Amniotic stem cell (primary cell): ENCODE measurements at places on chromosomes 1 and 21.

- DNase-seq, result no peak
These were observed 148.0 kb downstream of the TSEN15 start for GRCh38 chr1:184199438-184200085.

DNA sequence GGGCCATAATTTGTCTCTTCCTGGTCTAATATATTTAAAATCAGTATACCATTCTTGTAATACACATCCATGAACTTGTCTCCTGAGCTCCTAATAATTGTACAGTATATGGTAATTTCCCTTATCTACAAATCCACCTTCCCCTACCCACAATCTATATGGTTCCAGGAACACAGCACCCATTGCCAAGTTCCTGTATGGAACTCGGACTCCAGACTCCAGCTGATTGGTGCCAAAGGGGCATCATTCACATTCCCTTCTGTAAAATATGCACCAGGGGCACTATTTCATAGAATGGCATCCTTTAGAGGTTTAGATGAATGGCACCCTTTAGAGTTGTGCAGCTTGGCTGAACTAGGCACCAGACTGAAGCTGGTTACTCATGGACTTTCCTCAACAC is 58.8 kb upstream of the ZSWIM5 start:
- DNase-seq, result no peak

GRCh38 chr1:53896635-53897229 is 2.7 kb downstream of the DIO1 start:
- peak; percentile 67 for DNase-seq

GRCh38 chr21:27954543-27955165 is 987.8 kb upstream of the ADAMTS5 start:
- DNase-seq, result no peak

GRCh38 chr1:201714542-201715329 is 114.2 kb upstream of the IPO9 start:
- DNase-seq, result peak; percentile 99

DNA sequence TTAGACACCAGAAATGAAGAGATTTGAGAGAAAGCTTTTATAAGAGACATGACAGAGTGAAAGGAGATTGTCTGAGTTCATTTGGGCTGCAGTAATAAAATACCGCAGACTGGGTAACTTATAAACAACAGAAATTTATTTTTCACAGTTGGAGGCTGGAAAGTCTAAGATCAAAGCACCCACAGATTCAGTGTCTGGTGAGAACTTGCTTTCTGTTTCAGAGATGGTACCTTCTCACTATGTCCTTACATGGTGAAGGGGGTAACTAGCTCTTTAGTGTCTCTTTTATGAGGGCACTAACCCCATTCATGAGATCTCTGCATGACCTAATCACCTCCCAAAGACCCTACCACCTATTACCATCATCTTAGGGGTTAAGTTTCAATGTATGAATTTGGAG is 30.9 kb upstream of the FCRL4 start:
- no peak for DNase-seq

GRCh38 chr1:204991342-204991844 is 51.6 kb upstream of the CNTN2 start:
- no peak for DNase-seq
